Right forelimb (tissue), 1 donor: ENCODE measurements at places on chromosomes 6 and 20.
A peak's percentile ranks its signal among the peaks of the same experiment; 100 is the strongest.

GRCh38 chr6:34926655-34927054 lies 37.6 kb downstream of the ANKS1A start:
- DNase-seq = no peak

DNA sequence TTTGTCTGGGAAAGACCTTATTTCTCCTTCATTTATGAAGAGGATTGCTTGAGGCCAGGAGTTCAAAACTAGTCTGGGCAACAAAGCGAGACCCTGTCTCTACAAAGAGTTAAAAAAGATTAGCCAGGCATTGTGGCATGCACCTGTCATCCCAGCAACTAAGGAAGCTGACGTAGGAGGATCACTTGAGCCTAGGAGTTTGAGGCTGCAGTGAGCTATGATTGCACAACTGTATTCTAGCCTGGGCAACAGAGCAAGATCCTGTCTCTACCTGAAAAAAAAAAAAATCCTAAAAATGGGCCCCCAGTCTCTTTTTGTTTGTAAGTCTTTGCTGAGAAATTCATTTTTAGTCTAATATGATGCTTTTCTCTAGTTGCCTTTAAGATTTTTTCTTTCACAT lies 29.2 kb upstream of the EIF2S2 start:
- no peak for DNase-seq

GRCh38 chr6:446418-447366 lies 55.1 kb downstream of the IRF4 start:
- DNase-seq = no peak

GRCh38 chr20:50876063-50876685 lies 55.1 kb downstream of the ADNP start:
- no peak for DNase-seq

- no peak for DNase-seq
Measured at GRCh38 chr6:85460154-85460920, 10.5 kb downstream of the NT5E start.

- DNase-seq = no peak
Measured at GRCh38 chr20:24991897-24992486, 559 bp downstream of the APMAP start.

DNA sequence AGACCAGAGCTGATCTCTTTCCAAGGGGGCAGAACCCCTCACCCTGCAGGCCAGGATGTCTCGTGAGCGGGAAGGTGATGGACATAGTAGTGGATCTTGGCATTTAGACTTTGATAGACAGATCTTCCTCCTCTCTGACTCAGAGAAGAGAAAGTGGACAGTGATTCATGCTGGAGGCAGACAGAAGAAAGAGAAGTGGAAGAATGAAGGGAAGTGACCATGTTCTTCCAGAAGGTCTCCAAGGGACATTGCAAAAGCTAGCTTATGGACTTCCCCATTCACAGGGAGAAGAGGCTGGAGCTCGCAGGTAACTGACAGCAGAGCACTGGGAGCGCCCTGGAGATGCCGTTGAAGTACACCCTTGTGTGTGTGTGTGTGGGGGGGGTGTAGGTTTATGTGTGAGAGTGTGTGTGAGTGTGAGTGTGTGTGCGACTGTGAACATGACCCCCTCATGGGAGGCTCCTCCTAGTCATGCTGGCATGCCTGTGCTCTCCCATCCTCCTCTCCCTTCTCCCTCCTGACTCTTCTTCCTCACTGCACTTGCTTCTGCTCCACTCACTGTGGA lies 8.0 kb upstream of the RAET1L start:
- no peak for DNase-seq

DNA sequence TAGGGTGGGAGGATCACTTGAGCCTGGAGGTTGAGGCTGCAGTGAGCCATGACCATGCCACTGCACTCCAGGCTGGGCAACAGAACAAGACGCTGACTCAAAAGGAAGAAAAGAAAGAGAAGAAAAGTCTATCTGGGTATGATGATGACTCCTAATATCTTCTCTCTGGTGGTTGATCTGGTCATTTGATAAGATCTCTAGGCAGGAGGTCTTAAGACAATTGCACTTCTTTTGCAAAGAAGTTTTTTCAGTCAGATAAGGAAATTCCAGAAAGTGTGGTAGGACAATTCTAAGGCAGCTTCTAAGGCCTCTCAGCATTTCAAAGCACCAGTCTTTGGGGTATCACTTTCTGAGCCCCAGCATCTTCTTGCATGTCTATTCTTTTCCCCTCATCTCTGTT lies 7.7 kb upstream of the AIF1 start:
- DNase-seq = no peak

- peak; percentile 84 for DNase-seq
Measured at GRCh38 chr6:73580247-73581149, 59.7 kb upstream of the EEF1A1 start.

GRCh38 chr6:2034256-2034655 lies 211.1 kb downstream of the GMDS start:
- DNase-seq = no peak

DNA sequence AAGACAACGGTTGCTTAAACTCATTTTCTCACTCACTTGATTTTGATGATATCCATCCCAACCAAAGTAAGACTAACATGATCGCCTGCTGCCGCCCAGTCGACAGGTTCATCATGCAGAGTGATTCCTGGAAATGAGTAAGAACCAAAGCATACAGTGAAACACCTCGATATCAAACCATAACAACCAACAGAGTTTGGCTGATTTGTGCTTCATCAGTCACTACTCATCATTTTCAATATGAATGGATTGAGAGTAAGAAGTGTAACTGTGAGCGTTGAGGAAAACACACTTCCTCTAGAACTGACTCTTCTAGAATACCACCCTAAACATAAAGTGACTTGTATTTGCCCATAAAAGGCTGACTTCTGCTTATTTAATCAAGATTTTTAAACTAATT lies 29.2 kb upstream of the ALDH8A1 start:
- DNase-seq = no peak

DNA sequence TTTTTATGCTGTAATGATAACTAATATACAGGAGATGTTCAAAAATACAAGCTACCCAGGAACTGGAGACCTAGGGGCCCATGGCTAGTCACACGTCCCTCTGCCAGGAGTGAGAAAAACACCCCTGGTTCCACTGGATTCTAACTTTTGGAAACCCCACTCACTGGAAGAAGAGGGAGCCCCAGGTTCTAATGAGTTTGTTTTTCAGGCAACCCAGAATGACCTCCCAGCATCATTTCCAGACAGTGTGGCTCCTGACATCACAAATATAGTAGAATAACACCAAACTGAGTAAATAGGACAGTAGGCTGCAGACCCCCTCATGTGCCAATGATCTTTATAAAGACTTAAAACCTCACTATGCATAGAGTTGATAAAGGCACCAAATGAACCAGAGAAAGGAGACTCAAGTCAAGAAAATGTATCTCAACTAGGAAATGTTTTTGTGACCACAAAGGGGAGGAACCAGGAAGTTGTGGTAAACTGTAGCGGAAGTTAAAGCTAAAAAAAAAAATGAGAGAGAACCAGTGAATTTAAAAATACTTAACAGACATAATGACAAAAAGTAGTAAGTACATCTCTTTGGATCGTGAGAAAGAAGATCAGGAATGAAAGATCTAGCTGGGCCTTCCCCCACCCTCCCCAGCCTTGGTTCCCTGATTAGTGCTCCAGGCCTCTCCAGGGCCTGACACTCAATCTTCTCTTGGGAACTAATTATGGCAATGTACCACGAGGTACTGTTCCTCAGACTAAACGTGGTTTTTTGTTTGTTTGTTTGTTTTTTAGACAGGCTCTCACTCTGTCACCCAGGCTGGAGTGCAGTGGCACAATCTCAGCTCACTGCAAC lies 19.8 kb downstream of the HLA-E start:
- no peak for DNase-seq

DNA sequence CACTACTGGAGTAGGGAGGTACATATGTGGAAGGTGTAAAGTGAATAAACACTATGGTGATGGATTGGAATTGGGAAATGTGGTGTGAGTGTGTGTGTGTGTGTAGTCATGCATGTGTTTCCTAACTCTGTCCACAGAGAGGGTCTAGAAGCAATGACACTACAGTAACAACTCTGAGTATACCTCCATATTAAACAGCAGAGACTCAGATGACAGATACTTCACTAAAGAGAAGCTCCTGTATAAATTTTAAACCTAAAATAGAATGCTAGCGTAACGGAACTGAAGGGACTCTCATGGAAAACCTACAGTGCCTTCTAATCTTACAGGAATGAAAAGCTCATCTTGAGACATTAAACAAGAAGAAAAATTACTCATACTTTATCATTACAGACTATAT lies 150.5 kb downstream of the SLC16A10 start:
- no peak for DNase-seq

- DNase-seq = no peak
Measured at GRCh38 chr6:24778121-24778520, 3.4 kb downstream of the GMNN start.

DNA sequence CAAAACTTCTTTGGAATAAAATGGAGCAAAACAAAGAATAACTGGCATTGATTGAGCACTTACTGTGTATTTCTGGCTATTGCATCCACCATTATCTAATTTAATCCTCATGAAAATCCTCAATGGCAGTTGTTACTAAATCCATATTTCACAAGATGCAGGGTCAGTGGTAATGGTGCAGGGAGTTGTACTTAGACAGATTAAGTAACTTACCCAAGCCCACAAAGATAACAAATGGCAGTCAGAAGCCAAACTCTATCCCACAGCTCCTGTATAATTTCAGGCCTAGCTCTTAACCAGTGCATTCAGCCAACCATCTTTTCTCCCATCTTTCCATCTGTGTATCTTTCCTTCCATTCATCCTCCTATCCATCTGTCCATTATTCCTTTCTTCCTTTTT lies 29.3 kb upstream of the SSTR4 start:
- no peak for DNase-seq

DNA sequence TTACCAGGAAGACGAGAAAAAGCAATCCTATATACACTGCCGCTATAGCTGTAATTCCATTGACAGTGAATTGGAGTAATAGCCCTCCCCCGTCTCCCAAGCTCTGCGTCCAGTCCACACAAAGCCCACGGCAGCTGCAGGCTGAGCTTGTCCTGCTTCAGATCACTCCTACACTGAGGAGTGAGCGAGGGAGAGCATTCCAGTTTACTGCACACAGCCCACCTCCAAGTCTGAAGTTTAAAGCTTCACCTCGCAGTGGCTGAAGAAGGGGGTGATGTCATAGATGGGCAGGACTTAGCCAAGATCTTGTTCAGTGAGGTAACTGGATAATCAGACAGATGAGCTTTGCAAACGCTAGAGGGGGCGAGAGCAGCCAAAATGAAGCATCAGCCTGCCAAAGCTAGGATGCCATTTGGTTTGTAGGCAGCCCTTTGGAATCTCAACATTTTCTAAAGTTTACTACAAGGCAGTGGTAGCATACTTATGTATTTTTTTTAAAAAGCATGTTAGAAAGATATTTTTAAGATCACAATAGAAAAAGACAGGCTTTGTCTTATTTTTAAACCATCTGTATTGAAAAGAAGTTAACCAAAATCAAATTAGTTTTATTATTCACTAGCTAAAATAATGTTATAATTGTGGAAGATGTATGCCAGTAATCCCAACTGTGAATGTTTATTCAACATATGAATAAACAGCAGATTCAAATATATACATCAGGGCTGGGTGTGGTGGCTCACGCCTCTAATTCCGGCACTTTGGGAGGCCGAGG lies at the start of gene FLRT3:
Gene FLRT3, minus strand, starts transcription at position 213 of the 772 bp plus-strand sequence. CDS start 10,106 bp downstream, outside the sequence.
- DNase-seq = peak; percentile 88

DNA sequence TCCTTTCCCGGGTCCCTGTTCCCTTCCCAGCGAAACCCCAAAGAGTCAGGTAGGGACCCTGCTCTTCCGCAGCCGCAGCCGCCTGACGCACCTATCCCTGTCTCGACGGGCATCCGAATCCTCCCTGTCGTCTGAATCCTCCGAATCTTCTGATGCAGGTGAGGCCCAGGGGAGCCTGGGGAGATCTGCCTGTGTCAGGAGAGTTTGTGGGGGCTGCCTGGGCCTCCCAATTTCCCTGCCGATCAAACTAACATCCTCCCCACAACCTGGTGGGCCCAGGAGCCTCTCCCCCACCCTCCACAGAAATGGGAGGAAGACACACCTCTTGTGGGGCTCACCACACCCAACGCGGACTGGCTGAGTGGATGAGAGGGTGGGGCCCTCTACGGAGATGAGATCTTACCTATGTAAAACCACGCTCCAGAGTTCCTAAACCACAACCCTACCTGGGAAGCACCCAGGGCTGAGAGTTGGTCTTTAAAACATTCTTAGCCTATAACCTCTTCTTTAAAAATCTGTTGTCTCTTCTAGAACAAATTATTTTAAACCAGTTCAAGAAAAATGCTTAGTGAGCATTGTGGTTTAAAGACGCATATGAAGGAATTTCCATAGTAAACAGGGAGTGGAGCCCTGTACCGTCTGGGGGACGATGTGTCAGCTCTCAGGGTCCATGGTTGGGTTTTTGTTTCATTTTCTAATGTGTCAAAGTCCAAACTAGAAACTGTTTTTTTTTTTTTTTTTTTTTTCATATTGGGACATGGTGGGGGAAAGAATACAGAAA lies 1.7 kb downstream of the CDC25B start:
- DNase-seq = no peak

DNA sequence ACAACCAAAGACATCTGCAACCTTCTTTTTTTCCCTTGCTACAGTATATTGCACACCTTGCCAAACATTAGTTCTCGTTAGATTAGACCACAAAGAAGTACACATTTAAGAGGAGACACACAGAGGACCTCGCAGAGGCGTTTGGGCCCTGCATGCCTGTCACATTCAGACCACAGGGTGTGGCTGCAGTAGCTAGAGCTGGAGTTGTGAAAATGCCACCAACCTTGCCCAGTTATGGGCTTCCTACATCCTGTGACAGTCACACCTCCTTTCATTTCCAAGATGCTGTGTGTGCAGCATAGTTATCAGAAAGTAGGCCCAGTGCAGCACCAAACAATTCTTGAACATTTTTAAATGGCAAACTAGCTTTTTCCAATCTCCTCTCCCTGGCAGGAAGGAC lies 2.4 kb downstream of the SYNE1 start:
- no peak for DNase-seq

DNA sequence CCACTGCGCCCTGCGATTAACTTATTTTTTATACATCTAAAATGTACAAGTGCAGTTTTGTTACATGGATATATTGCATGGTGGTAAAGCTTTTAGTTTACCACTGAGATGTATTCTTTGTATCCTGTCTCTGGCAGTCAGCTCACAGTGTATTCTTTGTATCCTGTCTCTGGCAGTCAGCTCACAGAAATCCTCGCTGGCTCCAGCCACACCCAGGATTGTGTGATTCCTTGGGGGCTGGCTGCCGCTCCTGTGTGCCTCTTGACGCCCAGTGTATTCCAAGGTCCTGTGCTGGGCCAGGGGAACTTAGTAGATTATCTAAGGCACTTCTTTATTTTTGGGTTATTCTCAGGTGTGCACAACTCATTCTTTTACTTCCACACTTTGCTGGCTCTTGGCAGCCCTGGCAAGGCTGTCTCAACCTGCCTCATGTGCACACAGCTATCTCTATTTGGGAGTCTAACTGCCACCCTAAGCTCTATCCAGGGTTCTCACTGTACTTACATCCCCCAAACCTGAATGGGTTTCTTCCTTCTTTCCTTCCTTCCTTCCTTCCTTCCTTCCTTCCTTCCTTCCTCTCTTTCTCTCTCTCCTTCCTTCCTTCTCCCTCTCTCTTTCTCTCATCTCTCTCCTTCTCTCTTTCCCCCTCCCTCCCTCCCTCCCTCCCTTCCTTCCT lies 12.4 kb upstream of the RNF24 start:
- no peak for DNase-seq
